A549 treated with DMSO at 1 μM for 4 hours (cell line): ENCODE measurements at places on chromosomes 1 and 21. TPM values are rescaled to one million over a fixed set of nuclear protein-coding genes. Genes with fewer than 3 reads are reported as not detected.

CYP4Z1 gene
- total RNA-seq: not detected in 5 replicates

KCNJ9 gene
- not detected in 5 replicates for total RNA-seq

CD244 gene
- total RNA-seq: not detected in 5 replicates

NBPF10 gene
- 0.55 to 0.76 TPM (median 0.61 TPM) in 5 replicates for total RNA-seq

OR2AK2 gene
- not detected in 5 replicates for total RNA-seq

C1orf35 gene
- total RNA-seq: 26.5 to 37.1 TPM (median 34.0 TPM) in 5 replicates

B3GALT2 gene
- total RNA-seq: not detected in 5 replicates

LORICRIN gene
- total RNA-seq: not detected in 5 replicates

TNFSF4 gene
- total RNA-seq: 0.04 to 0.06 TPM (median 0.05 TPM) in 4 of 5 replicates, not detected in the other

C1orf52 gene
- 20.4 to 22.2 TPM (median 20.5 TPM) in 5 replicates for total RNA-seq

TMEM82 gene
- not detected in 5 replicates for total RNA-seq

OR14A16 gene
- total RNA-seq: not detected in 5 replicates

CDKN2C gene
- 11.7 to 15.0 TPM (median 12.0 TPM) in 5 replicates for total RNA-seq

SORT1 gene
- total RNA-seq: 3.7 to 4.7 TPM (median 4.4 TPM) in 5 replicates

DMRTA2 gene
- total RNA-seq: 0.14 to 0.26 TPM (median 0.18 TPM) in 5 replicates

LCE1E gene
- total RNA-seq: 0.08 TPM in 1 of 5 replicates, not detected in the others

TMEM52 gene
- total RNA-seq: 0.64 to 1.1 TPM (median 0.81 TPM) in 5 replicates

PGLYRP3 gene
- not detected in 5 replicates for total RNA-seq

TRPM2 gene
- 5.9 to 12.8 TPM (median 9.0 TPM) in 5 replicates for total RNA-seq

LEFTY2 gene
- 0.09 to 0.32 TPM (median 0.19 TPM) in 3 of 5 replicates, not detected in the others for total RNA-seq

OR2T29 gene
- total RNA-seq: not detected in 5 replicates

SFPQ gene
- total RNA-seq: 208 to 302 TPM (median 223 TPM) in 5 replicates

SH3BGR gene
- total RNA-seq: 1.00 to 1.8 TPM (median 1.4 TPM) in 5 replicates

FNDC5 gene
- total RNA-seq: 0.38 to 0.75 TPM (median 0.53 TPM) in 5 replicates

CRABP2 gene
- 9.9 to 13.9 TPM (median 11.1 TPM) in 5 replicates for total RNA-seq

B3GALNT2 gene
- total RNA-seq: 18.8 to 22.2 TPM (median 21.7 TPM) in 5 replicates

LRRIQ3 gene
- total RNA-seq: 0.54 to 0.98 TPM (median 0.82 TPM) in 5 replicates
